ENCODE measurements at places on chromosomes 3 and 15.

GRCh38 chr3:34198309-34198708 lies 399.9 kb downstream of the PDCD6IP start:
- DNase-seq: no peak

- DNase-seq: no peak
Observed at GRCh38 chr3:166243511-166243910, 406.3 kb upstream of the BCHE start.

DNA sequence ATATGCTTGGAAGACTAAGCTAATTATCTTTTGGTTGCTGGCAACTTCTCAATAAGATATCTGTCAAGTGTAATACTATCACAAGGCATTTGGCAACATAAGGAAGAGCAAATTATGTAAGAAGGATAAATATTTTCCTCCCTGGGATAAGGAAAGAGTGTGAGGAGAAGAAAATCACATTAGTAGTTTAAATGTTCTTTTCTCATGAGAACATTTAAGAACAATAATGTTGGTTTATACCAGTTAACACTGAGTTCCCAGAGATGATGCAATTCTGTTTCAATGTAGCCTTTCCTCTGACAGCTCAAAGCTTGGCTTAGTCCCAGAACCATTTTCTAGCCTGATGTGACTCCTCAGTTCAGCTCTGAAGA lies 66.1 kb upstream of the NPHP3 start:
- DNase-seq: no peak

DNA sequence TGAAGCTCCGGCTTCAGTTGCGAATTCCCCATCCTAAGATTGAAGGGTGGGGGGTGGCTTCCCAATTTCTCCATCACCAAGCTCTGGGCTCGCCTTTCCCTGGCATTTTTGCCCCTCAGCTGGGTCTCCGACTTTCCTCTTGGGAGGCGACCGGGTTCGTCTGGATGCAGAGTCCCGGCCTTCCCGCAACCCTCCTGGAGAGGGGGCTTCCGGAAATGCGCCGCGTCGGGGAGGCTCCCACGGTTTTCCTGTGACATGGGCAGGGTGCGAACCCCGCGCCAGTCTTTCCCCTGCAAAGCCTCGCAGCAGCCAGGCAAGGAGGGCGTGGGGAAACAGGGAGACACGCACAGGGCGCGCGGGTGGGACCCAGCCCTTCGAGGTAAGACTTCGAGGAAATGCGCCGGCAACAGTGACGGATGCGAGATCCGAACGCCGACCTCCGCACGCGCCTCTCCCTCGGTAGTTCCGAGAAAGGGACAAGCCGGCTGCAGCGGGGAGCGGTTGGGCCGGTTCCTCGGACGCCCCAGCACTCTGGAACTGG lies 466 bp upstream of the HCN4 start:
- peak; percentile 50 for DNase-seq

Measured in glutamatergic neuron (in vitro differentiated cells).